Ovary (tissue), 10 donors: ENCODE measurements at places on chromosomes 11 and 22.

GRCh38 chr22:48754611-48755058, 1073.0 kb downstream of the BRD1 start:
- no peak for DNase-seq

GRCh38 chr22:26342745-26343410, 86.2 kb upstream of the ASPHD2 start:
- DNase-seq = no peak

GRCh38 chr22:30382340-30382739, 4.9 kb downstream of the RNF215 start:
- DNase-seq = no peak

DNA sequence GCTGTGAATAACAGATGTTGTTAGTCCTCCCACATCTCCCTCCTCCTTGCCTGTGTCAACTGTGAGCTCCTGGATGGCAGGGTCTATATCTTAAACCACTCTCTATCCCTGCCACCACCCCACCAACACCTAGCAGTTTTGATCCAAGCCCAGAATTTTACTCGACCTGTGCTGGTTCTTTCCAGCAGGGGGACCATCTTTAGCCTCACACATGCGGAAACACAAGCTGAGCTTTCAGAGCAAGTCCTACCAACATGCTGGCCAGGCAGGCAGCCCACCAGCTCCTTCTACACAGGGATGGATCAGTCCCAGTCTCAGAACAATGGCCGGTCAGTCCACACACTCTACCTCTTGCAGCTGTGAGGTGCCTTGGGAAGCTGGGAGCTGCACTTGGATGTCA, 231.5 kb downstream of the NXPE2 start:
- no peak for DNase-seq

DNA sequence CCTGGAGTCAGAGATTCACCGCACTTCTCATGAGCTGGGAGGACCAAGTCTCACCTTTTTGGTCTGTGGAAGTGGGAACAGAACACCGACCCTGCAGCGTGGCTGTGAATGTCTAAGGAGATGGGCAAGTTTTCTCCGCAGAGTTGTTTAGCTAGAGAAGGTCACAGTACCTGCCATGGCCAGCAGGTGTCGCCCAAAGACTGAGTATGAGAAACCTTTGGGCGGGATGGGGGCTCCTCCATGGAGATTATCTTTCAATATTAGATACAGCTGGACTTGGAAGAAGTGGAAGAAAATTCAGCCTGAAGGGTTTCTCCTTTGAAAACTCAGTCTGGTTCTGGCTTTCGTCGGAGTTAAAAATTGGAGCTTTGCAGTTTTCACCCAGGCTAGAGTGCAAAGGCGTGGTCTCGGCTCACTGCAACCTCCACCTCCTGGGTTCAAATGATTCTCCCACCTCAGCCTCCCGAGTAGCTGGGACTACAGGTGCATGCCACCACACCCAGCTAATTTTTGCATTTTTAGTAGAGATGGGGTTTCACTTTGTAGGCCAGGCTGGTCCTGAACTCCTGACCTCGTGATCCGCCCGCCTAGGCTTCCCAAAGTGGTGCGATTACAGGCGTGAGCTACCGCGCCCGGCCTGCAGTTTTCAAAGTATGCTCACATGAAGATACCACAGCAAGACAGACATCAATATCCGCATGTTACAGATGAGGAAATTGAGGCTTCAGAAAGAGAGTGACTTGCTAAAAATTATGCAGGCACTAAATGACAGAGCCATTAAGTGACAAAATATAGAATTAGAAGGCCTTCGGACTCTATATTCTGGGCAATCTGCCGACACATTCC, 10.7 kb upstream of the DSCAML1 start:
- peak; percentile 82 for DNase-seq

- DNase-seq = no peak
Measured at GRCh38 chr11:124892750-124893454, 4.8 kb downstream of the ROBO4 start.

- no peak for DNase-seq
Measured at GRCh38 chr11:66904561-66904960, 47.7 kb downstream of the LRFN4 start.

GRCh38 chr22:49300951-49301397, 526.7 kb downstream of the BRD1 start:
- DNase-seq = no peak

DNA sequence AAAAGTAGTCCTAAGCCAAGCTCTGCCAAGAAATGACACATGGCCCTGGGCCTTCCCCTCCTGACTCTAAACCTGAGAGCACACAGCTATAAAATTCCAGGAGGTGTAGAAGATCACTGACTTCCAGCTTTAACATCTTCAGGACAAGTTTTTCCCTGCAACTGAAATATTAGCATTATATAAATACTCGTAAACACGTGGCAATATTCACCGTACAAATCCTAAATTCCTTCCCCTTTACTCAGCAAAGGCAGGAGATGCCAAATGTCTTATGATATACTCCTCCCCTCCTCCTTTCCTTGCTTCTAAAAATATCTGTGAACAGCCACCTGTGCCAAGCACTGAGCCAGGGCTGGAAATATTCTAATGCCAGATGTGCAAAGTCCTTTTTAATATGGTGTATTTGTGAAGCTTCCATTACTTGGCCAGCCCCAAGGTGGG, 194.0 kb downstream of the LARGE1 start:
- DNase-seq = no peak

DNA sequence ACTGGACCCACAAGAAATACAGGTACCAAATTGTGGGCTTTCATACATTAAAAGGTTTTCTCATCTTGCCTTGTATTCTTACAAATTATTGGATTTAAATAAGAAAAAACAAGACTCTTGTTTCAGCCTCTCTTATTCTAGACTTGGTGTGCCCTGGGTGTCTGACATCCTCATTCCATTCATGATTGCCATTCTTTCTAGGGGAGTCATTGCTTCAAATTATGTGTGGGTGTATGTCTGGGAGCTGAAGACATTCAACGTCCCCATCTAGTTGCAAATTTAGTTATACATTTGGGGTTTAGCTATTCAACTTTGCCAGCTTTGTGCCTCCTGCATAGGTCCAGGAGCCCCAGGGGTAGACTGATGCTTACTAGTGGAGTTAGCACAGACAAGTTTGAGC, 18.1 kb downstream of the MAML2 start:
- DNase-seq = no peak
